Foreskin keratinocyte (primary cell): ENCODE measurements at places on chromosomes 4 and X. TPM values are rescaled to one million over a fixed set of nuclear protein-coding genes. Genes with fewer than 3 reads are reported as not detected.

The BMPR1B gene
- total RNA-seq = 0.10 and 0.21 TPM in 2 replicates

The NLGN4X gene
- total RNA-seq = 0.04 and 0.27 TPM in 2 replicates

The TNIP3 gene
- 0.10 and 0.21 TPM in 2 replicates for total RNA-seq

The PITX2 gene
- 22.2 and 27.1 TPM in 2 replicates for total RNA-seq

The SORCS2 gene
- total RNA-seq = 0.03 and 0.04 TPM in 2 replicates

The RAB40A gene
- total RNA-seq = 0.07 and 0.11 TPM in 2 replicates

The SMIM31 gene
- total RNA-seq = not detected in 2 replicates

The LUZP4 gene
- total RNA-seq = not detected in 2 replicates
